Sciatic nerve (tissue), 2 donors: ENCODE measurements at places on chromosomes 1 and 21. TPM values are rescaled to one million over a fixed set of nuclear protein-coding genes. Genes with fewer than 3 reads are reported as not detected.

The AGMAT gene
- total RNA-seq, result 0.18 TPM

The CD247 gene
- 5.2 TPM for total RNA-seq

The GPBP1L1 gene
- 102 TPM for total RNA-seq

The IL20 gene
- not detected for total RNA-seq

DNA sequence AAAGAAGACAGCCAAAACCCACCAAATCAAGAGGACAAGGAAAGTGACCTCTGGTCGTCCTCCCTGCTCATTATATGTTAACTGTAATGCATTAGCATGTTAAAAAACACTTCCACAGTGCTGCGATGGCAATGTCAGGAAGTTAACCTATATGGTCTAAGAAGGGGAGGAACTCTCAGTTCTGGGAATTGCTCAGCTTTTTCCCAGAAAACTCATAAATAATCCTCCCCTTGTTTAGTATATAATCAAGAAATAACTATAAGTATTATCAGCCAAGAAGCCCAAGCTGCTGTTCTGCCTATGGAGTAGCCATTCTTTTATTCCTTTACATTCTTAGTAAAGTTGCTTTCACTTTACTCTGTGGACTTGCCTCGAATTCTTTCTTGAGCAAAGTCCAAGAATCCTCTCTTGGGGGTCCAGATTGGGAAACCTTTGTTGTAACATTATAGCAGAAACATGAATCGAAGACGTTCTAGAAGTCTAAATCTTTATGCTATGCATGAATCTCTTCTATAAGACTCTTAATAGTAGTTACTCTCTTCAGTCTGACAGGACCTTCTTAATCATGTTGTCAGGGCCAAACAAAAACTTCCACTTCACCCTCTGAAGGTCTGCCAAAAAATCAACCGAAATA, 110.0 kb upstream of the VANGL1 start:
- DNase-seq, result no peak

GRCh38 chr1:5936126-5936525, 56.1 kb downstream of the NPHP4 start:
- DNase-seq, result no peak

- no peak for DNase-seq
Measured at GRCh38 chr21:25375675-25376074, 231.6 kb downstream of the MRPL39 start.

- DNase-seq, result no peak
Measured at GRCh38 chr1:21034725-21035628, 141.7 kb downstream of the EIF4G3 start.

GRCh38 chr1:32759997-32760623, 57.0 kb downstream of the YARS1 start:
- peak; percentile 72 for DNase-seq

DNA sequence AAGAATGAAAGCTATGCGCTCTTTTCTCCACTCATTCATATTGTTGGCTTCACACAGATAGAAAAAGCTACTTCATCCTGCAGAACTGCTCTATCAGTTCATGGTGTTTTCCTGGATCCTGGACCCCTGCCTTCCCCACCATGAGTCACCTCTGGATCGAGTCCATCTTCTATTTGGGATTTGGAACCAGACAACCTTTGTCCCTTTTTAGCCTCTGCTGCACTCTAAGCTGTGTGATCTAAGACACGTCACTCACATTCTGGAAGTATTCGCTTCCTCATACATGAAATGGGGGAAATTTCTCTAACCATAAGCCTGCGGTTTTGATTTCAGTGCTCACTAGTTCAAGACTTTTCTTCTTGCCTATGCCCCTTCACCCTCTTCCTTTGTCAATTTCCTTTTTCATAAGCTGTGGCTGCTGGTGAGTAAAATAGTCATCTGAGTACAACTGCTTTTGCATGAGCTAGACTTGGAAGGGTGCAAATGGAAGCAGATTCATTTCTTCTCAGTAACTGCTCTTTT, 14.1 kb upstream of the DEGS1 start:
- no peak for DNase-seq

- no peak for DNase-seq
Measured at GRCh38 chr1:186715887-186716809, 35.9 kb upstream of the PTGS2 start.

DNA sequence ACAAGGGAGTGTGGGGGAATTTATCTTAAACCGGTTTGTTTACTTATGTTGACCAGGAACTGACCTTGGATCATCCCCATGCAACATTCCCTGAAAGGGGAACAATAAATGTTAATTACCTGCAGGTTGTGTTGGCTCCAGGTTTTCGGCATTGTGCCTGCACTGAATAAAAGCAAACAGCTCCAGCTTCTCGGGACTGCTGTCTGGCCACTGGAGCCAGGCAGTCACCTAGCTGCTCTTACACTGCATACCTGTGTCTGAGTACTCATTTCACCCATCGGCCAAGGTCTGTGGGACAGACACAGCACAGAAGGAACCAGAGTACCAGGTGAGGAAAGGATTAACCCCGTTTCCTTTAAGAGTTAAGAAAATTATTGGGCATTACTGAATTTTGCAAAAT, 32.7 kb upstream of the CTBS start:
- DNase-seq, result no peak

- no peak for DNase-seq
Measured at GRCh38 chr1:151639466-151639865, 27.6 kb downstream of the SNX27 start.

DNA sequence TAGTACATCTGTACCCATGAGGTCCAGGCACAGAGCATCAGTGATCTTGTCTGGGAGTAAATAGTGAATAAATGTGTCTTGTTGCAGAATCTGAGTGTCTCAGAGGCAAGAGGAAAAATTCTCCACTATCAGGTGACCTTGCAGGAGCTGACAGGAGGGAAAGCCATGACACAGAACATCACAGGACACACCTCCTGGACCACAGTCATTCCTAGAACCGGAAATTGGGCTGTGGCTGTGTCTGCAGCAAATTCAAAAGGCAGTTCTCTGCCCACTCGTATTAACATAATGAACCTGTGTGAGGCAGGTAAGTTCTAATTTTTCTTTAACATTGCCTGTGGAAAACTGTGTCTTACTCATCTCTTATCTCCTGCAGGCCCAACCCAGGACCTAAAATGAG, 43.1 kb downstream of the IL12RB2 start:
- no peak for DNase-seq

GRCh38 chr1:217040711-217041455, 317.7 kb upstream of the ESRRG start:
- DNase-seq, result no peak

DNA sequence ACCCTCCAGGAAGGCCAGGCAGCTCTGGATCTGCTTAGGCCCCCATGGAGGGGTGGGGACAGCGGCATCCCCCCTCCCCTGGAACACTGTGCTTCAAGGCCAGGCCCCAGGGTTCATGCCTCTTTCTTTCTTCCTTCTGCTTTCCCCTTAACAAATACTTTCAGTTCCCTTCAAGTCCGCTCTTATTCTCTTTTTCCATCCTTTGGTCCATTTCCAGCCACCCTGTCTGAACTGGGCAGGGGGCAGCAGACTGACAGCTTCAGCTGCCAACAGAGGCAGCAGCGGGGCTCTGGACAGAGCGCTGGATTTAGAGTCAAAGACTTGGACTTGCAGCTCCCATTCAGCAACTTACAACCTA, 1.1 kb upstream of the CD244 start:
- DNase-seq, result no peak

DNA sequence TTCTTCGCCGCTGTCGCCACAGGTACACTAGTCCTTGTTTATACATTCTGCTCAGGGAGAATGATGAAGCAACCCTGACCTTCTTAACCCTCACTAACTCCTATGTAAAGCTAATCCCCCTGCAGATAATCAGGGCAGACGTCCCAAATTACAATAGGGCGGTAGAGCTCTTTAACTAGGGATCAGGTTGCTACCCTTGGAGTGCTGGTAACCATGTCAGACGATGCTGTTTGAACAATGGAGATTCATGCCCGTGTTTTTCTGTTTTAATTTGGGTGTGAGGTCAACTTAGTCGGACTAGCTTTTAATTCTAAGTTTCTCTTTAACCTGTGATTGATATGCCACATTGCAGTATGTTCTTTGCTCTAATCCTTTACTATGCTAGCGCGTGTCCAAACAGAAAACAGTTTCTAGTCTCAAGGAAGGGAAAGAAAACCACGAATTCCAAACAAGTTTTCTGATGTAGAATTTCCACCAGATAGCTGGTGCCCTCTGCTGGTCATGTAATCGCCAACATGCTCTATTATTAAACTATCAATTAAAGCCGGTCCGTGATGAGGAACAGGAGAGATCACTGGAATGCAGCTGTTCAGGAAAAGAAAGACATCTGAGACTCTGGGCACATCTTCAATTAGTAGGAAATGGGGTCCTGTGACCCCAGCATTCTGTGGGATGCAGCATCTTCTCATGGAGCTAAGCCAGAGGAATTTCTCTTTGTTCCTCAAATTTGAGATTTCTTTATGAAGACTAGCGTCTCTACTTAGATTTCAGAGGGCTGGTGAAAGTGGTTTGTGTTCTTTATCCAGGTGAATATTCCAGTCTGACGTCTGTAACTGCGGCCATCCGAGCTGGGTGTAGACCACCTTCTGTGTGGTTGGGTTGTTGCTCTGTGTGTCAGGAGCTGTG, 18.3 kb upstream of the VAMP3 start:
- peak; percentile 79 for DNase-seq

DNA sequence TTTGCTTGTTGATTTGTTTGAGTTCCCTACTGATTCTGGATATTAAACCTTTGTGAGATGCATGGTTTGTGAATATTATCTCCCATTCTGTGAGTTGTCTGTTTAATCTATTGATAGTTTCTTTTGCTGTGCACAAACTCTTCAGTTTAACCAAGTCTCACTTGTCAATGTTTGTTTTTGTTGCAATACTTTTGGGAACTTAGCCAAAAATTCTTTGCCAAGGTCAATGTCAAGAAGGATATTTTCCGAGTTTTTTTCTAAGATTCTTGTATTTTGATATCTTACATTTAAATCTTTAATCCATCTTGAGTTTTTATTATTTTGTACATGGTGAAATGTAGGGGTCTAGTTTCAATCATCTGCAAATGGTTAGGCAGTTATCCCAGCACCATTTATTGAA, 1230.7 kb upstream of the NCAM2 start:
- no peak for DNase-seq

DNA sequence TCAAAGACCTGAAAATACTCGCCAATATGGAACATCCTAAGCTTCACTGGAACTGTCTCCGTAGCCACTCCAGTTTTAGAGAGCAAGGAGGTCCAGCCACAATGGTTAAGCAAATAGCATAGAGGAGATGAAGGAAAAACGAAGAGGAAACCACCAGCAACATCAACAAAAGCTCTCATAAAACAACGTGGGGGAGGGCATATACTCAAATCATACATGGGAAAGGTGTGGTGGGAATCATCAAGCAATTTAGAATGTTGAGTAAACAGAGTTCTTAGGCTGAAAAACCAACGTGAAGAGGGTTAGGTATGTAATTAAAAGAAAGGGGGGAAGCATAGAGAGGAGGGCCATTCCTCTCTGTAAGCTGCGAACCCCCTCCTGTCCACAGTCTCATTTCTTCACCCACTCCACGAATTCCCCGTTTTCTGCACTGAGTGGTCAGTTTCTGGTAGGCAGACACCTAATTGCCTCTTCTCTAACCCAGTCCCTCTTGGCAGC, 1.0 kb downstream of the TMEM59 start:
- DNase-seq, result no peak

- DNase-seq, result no peak
Measured at GRCh38 chr1:228316589-228317387, 89.8 kb downstream of the TRIM11 start.
